Tibial artery (tissue), 4 donors: ENCODE measurements at places on chromosomes 5 and 9.
A peak's percentile ranks its signal among the peaks of the same experiment; 100 is the strongest.

DNA sequence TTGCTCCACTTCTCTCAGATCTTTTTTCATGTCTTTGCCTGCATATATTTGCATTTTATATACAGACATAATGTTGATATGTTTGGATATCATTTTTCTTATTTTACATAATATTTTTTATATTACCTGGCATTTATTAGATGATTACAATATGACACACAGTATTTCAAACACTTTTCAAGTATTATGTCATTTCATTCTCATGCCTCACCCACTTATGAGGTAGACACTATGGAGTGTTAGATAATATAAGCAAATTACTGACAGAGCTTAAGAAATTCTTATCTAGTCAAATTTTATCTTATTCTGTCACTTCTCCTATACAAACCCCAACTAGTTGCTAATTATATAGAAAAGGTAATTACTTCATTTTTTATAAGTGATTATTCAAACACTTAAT is 11.1 kb downstream of the LURAP1L start:
- DNase-seq = no peak

- DNase-seq = peak; percentile 46
Measured at GRCh38 chr5:176737746-176738636, 72.4 kb upstream of the UNC5A start.

GRCh38 chr9:38158628-38159027 is 89.6 kb upstream of the SHB start:
- no peak for DNase-seq

- DNase-seq = no peak
Measured at GRCh38 chr5:94689908-94690307, 71.4 kb downstream of the SLF1 start.

DNA sequence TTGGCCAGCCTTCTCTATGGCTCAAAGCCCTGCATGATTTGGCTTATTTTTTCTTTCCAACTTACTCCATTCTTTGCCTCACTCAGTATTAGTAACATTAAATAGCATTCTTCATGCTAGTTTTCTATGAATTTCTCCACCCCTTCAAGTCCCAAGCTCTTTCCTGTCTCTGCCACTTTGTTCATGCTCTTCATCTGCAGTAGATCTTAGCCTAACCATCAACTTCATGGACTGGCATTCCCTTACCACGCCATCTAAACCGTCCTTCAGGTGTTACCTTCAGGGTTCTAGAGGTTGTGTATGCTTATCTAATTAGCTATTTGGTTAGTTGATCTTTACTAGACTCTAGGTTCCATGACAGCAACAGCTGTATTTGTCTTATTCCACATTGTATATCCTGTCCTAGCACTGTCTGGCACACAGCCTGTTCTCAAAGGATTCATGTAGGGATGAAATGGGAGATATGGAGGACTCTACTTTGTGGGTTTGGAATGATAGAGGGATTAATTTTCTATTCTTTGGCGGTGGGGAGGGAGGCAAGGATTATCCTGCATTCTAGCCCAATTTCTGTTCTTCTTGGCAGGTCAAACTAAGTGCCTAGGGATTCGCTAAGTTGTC is 26.4 kb downstream of the TMEM167A start:
- no peak for DNase-seq

DNA sequence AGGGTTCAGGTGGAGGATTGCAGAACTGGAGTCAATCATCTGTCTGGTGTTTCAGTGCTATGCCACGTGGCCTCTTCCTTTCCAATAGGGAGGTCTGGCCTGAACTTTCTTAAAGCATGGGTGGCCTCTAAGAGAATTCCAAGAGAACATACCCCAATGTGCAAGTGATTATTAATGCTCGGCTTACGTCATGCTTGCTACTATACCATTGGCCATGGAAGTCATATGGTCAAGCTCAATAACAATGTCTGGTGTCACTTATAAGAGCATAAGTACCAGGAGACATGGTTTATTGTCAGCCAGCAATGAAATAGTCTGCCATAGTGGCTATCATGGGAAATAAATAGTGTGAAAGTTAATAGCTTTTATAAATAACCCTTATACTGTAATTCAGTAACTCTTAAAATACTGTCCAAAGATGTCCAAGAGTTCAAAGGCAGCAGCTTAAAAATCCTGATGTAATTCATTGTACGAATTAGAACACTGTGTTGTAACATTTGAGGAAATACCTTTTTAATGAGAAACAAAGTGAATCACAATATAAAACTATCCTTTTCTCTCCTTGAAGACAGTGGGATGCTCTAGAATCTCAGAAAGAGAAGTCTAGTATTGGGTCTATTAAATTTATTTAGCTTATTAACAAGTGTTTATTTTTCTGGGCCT is 355.4 kb upstream of the PRR16 start:
- DNase-seq = no peak

DNA sequence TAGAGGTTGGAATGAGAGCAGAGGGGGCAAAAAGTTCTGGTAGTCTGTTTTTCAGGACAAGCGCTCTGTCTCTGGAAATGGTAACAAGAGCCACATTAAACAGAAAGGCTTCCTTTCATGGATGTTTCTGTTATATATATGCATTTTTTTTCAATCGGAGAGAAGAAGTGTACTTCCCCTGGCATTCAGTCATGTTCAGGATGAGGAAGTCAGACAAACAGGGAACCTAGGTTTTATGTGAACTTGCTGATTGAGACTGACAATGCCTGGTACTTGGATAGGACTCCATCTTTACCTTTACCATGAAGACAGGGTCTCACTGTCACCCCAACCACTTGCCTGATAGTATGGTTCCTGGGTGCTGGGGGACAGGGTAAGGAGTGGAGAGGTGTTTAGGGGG is 30.1 kb upstream of the ZBED3 start:
- no peak for DNase-seq

- no peak for DNase-seq
Measured at GRCh38 chr5:159181152-159181551, 28.2 kb downstream of the RNF145 start.
